Stimulated activated memory B cell treated with anti-CD40 and anti-IgM and Interleukin-4, amounts not matched to agents 10 μg/mL and 1 μg/mL and 100 μg/mL, for 72 hours (primary cell): ENCODE measurements at places on chromosomes 5 and 9.

GRCh38 chr5:80149161-80149609 is 106.7 kb downstream of the SERINC5 start:
- ATAC-seq: no peak

DNA sequence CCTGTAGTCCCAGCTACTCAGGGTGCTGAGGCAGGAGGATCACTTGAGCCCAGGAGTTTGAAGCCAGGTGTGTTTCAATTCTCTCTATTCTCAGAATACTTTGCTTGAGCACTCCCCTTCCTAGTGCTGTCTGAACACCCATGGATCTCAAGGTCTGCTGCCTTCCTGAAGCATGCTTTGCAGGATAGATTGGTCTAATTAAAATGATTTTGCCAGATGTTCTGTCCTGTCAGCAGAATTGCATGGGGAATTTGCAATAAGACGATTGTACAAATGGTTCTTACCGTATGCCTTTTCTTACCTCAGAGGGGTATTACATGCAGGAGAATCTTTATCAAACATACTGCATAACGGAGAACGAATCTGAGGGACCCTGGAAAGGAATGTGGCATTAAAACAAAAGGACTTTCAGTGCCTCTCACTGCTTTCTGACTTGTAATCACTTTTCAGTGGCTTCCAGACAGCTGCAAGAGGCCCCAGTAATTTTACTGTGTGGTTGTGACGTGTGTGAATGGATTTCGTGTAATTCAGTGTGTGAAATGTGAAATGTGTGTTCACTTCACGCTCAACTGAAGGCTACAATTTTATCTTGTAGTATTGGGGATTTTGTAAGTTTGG is 587.2 kb upstream of the SEMA6A start:
- ATAC-seq: no peak

GRCh38 chr5:14806456-14806855 is 65.1 kb downstream of the ANKH start:
- no peak for ATAC-seq

- no peak for ATAC-seq
These were observed 91.9 kb downstream of the FEM1C start for GRCh38 chr5:115452536-115453235.

GRCh38 chr5:43020399-43020746 is 19.7 kb downstream of the ANXA2R start:
- no peak for ATAC-seq
